ENCODE measurements at places on chromosomes 16 and 17.
A peak's percentile ranks its signal among the peaks of the same experiment; 100 is the strongest.

DNA sequence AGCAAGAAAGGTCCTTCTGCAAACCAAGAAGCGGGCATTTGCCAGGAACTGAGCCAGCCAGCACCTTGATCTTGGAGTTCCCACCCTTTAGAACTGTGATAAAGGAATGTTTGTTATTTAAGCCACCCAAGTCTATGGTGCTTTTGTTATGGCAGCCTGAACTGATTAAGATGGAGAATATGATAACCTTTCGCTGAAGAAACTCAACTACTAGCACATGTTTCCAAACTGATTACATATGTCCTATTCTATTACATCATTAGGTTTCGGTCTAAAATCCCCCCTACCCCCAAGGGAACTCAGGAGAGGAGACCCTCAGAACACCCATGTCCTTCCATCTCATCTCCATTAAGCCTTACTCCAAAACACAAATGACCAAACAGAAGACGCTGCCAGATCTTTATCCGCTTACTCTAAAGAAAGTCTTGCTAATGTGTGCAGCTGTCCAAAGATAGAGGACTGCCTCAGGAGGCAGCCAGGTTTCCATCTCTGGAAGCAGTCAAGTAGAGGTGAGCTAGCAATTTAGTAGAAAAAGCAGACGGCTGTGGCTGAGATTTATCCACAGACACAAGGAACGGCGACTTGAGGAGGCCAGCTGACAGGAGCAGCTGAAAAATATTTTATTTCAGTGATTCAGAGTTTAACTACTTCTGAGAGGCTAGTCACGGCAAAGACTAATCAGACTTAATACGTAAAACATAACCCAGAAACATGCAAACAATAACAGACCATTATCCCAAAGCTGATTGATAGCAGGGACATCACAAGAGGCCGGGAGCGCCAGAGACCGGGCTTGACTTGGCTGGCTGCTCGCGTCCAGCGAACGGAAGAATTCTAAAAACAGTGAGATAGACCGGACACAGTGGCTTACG is 611.4 kb upstream of the CDH5 start:
- no peak for DNase-seq

GRCh38 chr17:37299257-37299980 is 76.4 kb upstream of the C17orf78 start:
- peak; percentile 51 for DNase-seq

- no peak for DNase-seq
Measured at GRCh38 chr17:45308840-45309239, 8.0 kb downstream of the MAP3K14 start.

- DNase-seq: no peak
Measured at GRCh38 chr16:74607310-74607961, 522 bp upstream of the GLG1 start.

DNA sequence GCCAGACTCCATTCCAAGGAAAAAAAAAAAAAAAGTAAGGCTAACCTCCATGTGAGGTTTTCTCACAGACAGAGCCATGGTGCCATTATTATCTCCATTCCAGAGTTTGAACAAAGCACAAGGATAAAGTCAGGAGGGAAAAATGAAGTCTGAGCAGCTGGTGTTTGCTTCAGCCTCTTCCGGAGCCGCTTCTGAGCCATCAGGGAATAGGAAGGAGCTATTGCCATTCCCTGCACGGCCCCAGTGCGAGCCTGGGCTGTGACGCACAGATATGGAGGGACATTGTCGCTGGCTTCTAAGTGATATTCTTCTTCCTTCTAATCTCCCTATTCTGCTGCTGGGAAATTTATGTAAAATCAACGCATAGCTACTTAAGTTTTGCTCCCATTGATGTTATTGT is 69.5 kb upstream of the PIRT start:
- DNase-seq: no peak

DNA sequence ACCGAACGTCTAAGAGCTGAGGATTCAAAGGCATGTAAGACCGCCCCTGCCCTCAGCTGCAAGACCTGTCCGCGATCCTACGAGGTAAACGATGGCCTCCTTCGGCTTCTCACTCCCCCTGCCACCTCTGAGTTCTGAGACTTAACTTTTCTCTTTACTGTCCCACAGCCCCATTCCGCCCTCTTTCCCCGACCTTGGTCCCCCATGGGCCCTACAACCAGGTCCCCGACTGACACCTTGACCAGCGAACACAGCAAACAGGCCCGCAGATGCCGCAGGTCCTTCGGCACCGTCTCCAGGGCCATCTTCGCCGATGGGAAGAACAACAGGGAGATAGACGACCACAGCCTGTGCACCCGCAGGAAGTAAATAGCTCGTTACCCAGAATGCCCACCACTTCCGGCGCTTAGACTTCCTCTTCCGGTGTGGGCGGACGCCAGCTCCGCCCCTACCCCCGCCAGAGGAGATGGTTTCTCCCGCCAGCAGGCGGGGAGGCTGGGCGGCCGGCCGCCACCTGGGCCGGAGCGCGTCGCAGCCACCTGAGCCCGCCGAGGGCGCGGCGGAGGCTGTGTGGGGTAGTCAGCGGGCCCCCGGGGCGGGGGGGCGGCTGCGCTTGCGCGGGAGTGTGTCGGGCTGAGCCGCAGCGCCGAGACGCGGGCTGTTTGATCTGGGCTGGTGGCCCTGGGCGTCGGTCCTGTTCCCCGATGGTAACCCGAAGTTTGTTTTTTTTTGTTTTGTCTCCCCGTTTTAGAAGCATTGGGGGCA is at the start of gene SUPT4H1:
Gene SUPT4H1 (minus strand): TSS at position 371 of the 765 bp plus-strand sequence. CDS start 66 bp downstream, at position 305.
- DNase-seq: peak; percentile 95

Data from choroid plexus epithelial cell (primary cell).